Mammary microvascular endothelial cell (primary cell): ENCODE measurements at places on chromosomes 7 and 10. TPM values are rescaled to one million over a fixed set of nuclear protein-coding genes. Genes with fewer than 3 reads are reported as not detected.

GIMAP2 gene
- 34.2 and 35.7 TPM in 2 replicates for total RNA-seq

DRGX gene
- not detected in 2 replicates for total RNA-seq

KCNH2 gene
- not detected in 2 replicates for total RNA-seq

KCNMA1 gene
- 0.15 TPM in 1 of 2 replicates, not detected in the other for total RNA-seq
